ENCODE measurements at places on chromosomes 7 and 10. TPM values are rescaled to one million over a fixed set of nuclear protein-coding genes. Genes with fewer than 3 reads are reported as not detected.

The SRPK2 gene
- total RNA-seq = 25.7 TPM

DNA sequence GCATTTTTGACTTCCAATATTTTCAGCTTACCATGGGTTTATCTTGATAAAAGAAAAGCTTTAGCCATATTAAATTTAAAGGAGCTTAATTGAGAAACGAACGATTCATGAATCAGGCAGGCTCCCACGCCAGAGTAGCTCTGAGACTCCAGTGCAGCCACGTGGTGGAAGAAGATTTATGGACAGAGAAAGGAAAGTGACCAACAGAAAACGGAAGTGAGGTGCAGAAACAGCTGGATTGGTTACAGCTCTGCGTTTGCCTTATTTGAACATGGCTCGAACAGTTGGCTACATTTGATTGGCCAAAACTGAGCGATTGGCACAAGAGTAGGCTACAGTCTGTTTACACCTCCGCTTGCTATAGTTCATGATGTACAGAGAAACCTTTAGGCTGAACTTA, 395.4 kb downstream of the GATA3 start:
- no peak for DNase-seq

- DNase-seq = no peak
Measured at GRCh38 chr7:88669913-88670312, 89.6 kb upstream of the ZNF804B start.

DNA sequence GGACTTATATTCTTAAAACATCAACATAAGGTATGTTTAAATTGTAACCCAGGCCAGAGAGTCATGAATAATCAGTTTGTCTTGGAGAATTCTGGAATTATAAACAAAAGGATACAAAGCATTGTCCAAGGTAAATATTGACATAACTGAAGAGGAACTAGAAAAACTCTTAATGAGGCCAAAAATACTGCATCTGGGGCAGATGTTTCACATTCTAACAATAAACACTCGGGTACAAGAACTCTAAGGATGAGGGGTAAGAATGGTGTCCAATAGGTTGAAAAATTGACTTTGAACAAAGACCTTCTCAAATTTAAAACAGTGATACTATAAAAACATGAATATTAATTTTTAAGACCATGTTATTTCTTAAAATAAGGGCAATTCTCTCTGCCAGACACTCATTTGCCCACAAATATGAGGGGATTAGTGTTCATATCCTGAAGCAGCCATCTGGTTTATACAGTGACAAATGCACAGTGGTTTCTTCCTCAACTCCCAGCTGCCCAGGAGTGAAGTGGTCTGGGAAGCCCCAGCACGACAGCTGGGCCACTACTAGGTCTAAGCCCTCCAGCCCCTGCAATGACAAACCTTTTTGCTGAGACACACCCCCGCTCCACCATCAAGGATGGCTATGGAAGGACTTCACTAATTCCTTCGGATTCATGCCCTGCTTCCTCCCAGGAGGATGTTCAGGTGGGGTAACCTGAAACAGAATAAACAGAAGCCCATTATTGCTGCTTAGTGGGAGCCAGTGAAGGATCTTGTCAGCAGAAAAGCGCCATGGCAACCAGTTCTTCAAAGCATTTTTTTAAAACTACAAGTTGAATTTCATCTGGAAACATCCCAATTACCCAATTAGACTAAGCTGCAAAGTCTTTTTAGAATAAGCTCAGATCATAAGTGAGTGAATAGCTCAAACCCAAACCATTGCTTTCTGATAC, 107.5 kb upstream of the ARID5B start:
- no peak for DNase-seq

The CFAP69 gene
- 15.3 TPM for total RNA-seq

- DNase-seq = no peak
Measured at GRCh38 chr7:143418681-143419458, 10.2 kb upstream of the EPHA1 start.

The DENND10 gene
- 33.8 TPM for total RNA-seq

- no peak for DNase-seq
Measured at GRCh38 chr10:69912589-69912988, 110.9 kb downstream of the COL13A1 start.

The HOGA1 gene
- total RNA-seq = not detected
